Left lung (tissue), 14 donors: ENCODE measurements at places on chromosomes 7 and 10. TPM values are rescaled to one million over a fixed set of nuclear protein-coding genes. Genes with fewer than 3 reads are reported as not detected.

DNA sequence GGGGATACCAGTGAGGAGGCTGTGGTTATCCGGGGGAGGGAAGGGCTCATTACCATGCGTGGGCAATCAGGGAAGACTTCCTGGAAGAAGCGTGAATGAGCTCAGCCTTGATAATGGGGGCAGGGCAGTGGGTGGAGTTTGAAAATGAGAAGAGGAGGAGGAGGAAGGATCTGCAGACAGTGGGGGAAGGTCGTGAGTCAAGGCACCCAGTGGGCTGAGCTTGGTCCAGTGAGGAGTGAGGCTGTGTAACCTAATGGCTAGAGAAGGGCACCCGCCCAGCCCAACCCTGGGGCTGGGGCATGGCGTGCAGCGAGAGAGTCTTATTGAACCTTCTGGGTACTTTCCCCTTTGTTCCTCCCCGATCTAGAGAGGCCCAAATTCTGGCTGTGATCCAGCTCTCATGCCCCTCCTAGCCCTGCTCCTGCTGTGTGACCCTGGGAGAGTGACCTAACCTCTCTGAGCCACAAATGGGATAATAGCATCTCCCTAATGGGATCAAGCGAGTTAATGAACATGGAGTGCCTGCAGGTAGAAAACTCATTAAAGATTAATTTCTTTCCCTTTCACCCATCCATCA, 31.5 kb downstream of the CLIP2 start:
- no peak for DNase-seq

The IFIT5 gene
- polyA plus RNA-seq, result 14.0 TPM

- no peak for DNase-seq
These were observed 65.8 kb downstream of the SORCS3 start for GRCh38 chr10:104706886-104707285.

- no peak for DNase-seq
These were observed 505.1 kb downstream of the INHBA start for GRCh38 chr7:41197769-41198168.

DNA sequence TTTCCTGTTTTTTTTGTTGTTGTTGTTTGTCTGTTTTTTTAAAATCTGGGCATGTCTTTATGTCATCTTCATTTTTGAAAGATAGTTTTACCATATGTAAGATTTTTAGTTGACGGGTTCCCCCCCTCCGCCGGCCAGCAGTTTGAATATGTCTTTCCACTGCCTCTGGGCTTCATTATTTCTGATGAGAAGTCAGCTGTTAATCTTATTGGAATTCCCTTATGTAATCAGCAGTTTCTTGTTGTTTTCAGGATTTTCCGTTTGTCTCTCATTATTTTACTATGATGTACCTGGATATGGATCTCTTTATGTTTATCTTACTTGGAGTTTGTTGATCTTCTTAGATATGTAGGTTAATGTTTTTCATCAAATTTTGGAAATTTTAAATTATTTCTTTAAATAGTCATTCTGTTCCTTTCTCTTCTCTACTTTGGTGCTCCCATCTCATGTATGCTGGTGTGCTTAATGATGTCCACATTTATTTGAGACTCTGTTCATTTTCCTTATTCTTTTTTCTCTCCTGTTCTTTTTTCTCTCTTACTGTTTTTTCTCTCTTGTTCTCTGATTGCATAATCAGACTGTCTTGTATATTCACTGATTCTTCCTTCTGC, 9.7 kb downstream of the EXOC6 start:
- no peak for DNase-seq

DNA sequence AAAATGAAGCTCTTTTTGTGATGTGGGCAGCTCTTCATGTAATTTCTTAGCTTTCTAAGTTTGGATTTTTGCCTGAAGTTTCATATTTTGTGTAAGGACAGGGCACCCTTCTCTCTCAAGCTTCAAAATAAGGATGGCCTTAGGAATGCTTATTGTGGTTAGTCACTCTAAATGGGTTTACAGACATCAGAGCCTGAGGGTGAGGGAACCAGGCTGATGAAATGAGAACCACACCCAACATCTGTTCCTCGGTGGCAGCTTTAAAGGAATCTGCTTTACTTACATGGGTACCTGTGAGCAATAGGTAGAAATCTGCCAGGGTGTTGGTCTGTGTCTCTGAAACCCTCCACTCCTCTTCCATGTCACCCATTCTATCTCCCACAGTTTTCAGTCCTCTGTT, 174.3 kb downstream of the EMX2 start:
- no peak for DNase-seq

The EPHB6 gene
- 29.1 TPM for polyA plus RNA-seq

The PGAM2 gene
- 0.61 TPM for polyA plus RNA-seq

DNA sequence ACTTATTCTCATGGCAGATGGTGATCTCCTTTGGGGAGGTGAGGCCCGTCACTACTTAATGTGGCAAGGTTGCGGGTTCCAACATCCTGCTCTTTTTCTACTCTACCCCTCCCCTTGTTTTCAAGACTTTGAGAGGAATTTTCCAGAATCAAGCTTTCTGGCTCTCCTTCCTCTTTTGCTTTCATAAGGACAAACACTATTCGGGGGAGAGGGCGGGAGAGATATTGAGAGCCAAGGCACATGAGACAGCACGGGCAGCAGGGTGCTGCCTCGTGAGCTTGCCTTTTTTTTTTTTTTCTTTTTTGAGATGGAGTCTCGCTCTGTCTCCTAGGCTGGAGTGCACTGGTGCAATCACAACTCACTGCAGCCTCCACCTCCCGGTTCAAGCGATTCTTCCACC, 6.9 kb upstream of the PFKFB3 start:
- DNase-seq, result no peak
